ENCODE measurements at places on chromosomes 13 and 19.

- no peak for DNase-seq
These were observed 128.8 kb downstream of the STK24 start for GRCh38 chr13:98447881-98448641.

- DNase-seq = no peak
These were observed 553.9 kb downstream of the LMO7 start for GRCh38 chr13:76189882-76190519.

DNA sequence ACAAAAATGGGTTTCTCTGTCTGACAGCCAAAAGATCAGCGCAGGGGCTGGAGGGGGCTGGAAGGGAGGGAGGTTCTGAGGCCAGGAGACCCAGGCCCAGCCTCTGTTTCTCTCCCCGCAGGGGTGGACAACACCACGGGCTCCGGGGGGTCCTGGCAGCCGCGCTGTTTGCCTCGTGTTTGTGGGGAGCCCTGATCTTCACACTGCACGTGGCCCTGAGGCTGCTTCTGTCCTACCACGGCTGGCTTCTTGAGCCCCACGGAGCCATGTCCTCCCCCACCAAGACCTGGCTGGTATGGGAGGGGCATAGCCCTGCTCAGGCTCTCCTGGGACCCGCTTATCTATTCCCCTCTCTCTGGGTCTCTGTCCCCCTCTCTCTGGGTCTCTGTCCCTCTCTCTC is 9.6 kb downstream of the CPT1C start:
- no peak for DNase-seq

GRCh38 chr13:20525144-20525600 is 485 bp downstream of the CRYL1 start:
- no peak for DNase-seq

DNA sequence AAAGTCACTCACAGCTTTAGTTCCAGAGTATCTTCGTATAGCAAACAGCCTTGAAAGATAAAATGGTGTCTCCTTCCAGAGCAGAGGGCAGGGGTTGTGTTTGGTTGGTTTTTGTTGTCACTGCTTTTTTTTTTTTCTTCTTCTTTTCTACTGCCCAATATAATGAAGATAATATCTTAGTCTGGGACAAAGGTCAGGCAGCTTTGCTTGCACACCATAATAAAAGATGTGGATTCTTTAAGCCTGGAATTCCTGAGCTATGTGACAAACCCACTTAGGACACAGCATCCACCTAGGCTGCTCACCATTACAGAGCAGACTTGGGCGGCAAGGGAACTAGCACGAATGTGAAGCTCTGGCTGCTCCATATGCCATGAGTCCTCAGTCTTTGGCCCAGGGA is 165.6 kb upstream of the MIR17HG start:
- DNase-seq = no peak

- DNase-seq = no peak
These were observed 1952.0 kb downstream of the OLFM4 start for GRCh38 chr13:54980651-54981050.

- no peak for DNase-seq
These were observed 11.0 kb downstream of the GAS6 start for GRCh38 chr13:113852536-113853517.

- no peak for DNase-seq
These were observed 127.5 kb downstream of the B3GLCT start for GRCh38 chr13:31327182-31327860.

DNA sequence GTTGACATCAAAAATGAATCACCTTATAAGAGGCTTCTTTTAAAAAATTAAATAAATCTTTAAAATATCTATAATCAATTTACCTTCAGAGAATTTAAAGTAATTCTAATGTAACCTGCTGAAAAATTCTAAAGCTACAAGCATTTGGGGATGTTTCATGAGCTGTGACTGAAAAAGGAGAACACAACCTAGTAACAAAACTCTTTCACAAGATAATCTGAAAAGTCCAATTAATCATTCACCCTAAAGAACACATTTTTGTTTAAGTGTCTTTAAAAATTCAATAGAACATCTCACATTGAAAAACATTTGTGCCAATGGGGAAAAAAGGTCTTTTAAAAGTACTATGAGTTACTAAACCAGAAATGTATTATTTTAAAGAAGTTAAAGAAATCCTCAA is 22.8 kb downstream of the KLF12 start:
- DNase-seq = no peak

DNA sequence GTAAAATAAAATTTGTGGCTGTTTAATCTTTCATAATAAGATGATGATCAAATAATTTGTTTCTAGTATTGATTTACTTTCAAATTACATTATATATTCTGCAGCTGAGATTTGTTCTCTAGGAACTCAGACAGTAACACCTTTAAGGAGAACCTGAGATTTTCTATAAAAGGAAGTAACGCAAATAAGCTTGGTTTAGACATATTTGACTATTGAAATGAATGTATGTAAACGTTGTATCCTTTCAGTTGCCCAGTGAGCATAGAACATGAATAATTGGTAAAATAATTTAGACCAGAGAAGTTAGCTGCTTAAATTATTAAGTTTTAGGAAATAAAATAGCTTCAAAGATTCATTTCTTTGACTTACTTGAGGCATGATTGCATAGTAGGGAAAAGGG is 3.1 kb downstream of the CDK8 start:
- no peak for DNase-seq

DNA sequence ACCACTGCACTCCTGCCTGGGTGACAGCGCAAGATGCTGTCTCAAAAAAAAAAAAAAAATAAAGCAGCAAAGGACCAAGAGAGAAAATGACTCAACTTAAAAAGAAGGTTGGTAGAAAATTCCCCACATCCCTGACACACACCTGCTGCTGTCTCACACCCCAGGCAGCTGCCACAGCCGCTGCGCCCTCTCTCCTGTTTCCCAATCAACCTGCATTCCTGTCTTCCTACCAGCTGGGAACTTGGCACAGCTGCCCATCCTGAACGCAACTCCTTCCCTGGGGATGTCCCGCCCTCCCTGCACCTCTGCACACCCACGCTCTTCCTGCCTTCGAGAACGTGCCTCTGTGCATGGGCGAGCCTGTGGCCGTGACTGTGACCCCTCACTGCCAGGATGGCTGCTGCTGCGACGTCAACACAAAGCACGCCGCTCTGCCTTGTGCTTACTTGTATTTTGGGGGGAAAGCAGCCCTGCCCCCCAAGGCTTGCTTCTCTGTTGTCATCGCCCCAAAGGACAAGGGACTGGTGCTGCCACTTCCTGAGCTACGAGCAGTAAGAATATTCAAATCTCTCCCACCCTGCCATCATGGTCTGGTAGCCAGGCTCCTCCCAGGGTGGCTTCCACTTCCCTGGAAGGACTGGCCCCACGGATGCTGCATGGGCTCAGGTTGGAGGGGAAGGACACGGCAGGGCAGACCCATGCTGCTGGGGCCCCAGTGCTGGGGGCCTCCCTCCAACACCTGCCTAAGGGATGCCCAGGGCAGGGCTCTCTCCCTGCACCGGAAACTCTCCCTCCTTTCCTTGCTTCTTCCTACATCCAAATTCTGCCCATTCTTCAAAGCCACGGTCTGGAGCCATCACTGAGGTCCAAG is 20.7 kb downstream of the SH3GL1 start:
- no peak for DNase-seq

- DNase-seq = no peak
These were observed 1.6 kb downstream of the R3HDM4 start for GRCh38 chr19:911197-912033.

DNA sequence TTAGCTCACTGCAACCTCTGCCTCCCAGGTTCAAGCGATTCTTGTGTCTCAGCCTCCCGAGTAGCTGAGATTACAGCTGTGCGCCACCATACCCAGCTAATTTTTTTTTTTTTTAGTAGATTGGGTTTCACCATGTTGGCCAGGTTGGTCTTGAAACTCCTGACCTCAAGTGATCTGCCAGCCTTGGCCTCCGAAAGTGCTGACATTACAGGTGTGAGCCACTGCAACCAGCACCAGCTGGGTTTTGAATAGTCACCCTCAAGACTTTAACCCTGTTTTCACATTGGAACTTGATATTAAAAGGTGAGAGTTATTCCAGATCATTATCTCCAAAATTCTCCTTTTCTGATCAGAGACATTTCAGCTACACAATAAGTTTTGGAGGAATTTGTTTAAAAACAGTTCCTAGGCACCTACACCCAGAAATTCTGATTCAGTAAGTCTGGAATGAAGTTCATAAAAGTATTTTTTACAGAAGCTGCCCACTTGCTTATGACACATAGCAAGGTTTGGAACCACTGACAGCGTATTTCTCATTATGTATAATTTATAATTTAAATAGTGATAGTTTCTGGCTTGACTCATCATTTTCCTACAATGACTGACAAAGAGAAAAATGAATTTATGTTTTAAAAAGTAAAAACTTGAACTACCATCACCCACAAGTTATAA is 417.3 kb downstream of the DIAPH3 start:
- DNase-seq = no peak

DNA sequence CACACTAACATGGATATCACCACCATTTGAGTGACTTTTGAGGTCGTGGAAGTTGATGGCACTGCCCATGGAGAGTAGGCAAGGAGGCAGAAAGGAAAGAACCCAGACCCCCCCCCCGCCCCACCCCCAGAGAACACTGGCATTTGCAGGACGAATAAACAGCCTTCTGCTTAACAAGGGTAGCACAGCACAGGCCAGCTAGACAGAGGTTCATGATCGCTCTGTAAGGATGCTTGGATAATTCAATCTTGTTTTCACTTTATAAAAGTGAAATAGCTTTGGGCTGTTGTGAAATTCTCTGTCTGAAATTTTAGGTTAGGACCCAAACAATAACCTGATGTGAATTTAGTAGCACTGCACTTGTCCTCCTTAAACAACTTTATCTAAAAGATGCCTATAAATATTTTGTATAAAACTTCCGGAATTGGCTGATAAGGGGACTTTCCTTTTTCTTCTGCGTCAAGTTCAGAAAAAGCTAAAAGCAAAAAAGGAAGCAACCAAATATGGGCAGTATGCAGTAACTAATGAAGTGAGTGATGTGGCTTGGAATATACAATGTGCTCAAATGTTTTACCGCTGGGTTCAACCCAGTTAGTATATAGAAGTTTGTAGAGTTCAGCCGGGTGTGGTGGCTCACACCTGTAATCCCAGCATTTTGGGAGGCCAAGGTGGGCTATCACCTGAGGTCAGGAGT is 163.7 kb downstream of the SHISA2 start:
- DNase-seq = no peak

- DNase-seq = no peak
These were observed 439.5 kb downstream of the FGF9 start for GRCh38 chr13:22110368-22110767.

DNA sequence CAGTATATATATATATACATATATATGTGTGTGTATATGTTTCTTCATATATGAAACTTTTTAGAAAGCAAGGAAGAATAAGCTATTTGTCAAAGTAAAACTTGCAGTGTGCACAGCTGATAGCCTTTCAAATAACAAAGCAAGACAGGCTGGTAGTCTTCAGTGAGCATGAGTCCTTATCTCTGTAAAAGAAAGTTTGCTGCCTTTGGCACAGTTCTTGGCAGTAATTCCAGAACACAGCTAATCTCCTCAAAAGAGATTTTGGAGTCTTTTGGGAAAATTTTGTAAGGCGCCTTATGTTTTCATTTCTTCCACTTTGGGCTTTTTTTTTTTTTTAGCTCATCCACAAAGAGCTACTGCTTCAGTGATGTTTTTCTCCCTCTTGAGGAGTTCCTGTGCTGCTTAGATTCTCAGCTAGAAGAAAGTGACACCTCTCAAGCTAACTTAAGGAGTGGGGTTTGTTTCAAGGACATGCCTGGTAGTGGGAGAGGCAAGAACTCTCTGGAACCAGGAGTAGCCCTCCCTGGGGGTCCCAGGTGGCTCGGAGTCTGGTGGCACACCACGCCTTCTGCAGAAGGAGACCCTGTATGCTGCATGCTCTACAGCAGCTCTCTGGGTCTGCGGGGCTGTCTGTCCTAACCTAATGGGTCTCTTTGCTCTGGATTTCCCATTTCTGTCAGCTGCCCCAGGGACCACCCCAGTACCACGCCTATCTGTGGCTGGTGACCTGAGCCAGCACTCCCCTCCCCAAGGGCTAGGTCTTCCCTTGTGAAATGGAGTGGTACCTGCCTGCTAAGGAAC is 58.8 kb downstream of the TNFRSF19 start:
- no peak for DNase-seq

DNA sequence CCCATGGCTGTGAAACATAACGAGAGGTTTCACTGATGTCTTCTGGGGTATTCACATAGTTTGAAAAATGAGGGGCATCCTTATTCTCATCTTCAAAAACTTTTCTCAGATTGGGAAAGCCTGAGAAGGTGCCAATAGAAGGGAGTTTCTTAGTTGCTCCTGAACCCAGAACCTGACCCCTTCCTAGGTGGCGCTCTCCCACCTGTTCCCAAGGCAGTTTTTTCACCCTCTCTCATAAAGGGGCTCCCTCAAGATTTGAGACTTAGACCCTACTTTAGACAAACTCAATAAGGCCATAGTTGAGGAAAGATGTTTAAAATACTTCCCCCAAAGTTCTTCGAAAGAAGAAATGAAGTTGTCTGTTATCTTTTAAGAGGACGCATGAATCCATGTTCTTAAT is 142.2 kb downstream of the FGF9 start:
- no peak for DNase-seq

DNA sequence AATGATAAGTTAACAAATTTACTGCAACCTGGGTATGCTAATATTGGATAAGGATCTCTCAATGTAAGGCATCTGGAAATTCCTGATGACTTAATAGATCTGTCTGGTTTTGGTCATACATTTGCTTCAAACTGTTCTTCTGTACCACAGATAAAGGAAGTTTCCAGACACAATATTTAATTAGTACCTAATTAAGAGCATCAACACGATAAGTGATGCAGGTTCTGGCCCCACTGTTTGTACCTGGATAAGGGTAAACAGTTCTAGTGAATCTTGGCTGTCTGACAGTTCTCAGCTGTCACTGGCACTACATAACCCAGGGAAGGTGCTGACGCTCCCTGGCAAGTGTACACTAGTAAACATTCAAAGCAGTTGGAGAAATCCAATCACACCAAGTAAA is 165.6 kb downstream of the MZT1 start:
- no peak for DNase-seq

DNA sequence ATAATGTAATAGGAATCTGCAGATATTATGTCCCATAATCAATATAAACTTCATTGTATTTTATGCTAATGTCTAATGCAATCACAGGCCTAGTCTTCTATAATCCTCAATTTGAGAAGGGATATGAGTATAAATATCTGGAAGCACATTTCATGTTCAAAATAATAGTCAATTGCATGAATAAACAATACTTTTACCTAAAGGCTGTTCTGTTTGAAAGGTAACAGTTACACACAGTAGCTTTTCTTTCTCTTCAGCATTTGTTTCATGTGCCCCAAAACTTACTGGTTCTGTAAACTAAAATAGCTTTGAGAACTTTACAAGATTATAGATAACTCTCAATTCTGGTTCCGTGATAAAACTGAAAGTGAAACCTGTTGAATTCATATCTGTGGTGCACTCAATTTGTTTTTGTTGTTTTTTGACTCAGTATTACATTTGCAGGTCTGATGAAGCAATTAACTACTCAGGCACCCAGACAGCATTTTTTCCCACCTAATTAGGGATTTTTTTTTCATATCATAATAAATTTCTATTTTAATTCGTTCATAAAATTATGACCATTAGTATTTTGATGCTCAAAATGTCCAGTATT is 1193.8 kb downstream of the SLITRK1 start:
- DNase-seq = no peak

GRCh38 chr19:54791476-54791875 is 11.9 kb upstream of the KIR2DL4 start:
- no peak for DNase-seq

All from activated naive CD8-positive, alpha-beta T cell treated with anti-CD3 and anti-CD28 coated beads, Interleukin-2, amount 50 U/mL, for 16 hours (primary cell).